ENCODE measurements at places on chromosomes 2 and 18.

DNA sequence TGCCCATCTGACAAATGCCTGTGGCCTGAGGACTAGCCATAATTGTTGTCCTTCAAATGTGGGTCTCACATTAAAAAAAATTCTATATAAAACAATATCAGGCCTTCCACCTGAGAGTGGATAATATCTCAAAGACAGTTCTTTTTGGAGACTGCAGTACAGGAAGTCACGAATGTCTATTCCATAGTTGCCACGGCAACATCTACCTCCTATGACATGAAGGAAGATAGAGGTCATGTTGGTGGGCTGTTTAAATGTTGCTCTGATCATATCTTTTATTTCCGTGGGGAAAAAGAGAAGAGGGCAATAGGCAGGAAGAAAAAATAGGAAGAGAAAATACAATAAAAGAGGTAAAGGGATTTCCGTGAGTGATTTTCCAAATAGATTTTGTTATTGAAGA lies 151.8 kb downstream of the ARL6IP6 start:
- DNase-seq, result no peak

GRCh38 chr2:5913711-5914395 lies 221.7 kb downstream of the SOX11 start:
- DNase-seq, result no peak

DNA sequence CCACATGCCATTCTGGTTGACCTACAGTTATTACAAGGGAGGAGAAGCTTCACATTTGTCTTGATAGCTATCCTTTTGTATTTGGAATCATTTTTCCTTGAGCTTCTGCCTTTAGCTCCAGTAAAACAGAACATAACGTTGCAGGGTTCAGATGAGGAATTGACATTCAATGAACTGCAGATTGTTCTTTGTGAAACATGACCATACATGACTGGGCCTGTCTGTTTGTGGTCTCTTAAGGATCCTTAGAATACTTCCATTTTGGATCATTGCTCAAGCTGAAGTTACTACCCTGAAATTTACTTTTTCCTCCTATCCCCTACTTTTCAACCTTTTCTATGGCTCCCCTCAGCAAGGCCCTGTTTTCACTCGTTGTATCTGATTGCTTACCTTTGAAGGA lies 1281.7 kb upstream of the CELF4 start:
- DNase-seq, result no peak

DNA sequence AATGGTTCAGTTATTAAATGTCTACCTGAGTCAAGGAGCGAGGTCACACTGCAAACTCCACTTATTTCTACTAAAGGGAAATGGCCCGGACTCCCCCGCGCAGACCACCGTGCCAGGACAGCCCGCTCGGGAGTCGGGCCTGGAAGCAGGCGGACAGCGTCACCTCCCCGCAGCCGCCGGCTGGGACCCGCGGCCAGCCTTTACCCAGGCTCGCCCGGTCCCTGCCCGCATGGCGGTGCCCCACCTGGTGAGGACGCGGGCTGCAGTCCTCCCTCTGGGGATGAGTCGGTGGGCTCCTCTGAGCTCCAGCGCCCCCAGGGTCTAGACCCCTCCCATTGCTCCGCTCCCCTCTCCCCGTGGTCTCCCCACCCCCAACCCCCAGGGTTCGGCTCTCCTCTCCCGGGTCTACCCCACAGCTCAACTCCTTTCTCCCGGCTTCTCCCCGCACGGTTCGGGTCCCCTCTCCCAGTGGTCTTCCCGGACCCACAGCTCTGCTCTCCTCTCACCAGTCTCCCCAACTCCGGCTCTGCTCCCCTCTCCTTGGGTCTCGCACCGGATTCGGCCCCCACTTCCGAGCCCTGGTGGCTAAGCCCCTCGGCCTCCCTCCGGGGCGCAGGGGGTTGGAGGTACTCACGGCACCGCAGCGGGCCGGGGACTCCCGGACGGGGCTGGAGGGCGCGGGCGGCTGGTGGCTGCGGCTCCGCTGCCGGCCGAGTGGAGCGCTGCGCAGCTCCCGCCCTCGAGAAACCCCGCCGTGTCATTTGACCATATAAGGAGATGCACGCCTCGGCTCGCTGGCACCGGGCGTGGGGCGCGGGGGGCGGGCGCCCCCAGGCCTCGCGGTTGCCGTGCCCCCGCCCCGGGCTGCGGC lies at the start of gene FHL2:
Gene FHL2 (minus strand): TSS at position 716 of the 871 bp plus-strand sequence. CDS start 12,535 bp downstream, outside the sequence.
- peak; percentile 63 for DNase-seq
